ENCODE measurements at places on chromosomes 6 and 20. TPM values are rescaled to one million over a fixed set of nuclear protein-coding genes. Genes with fewer than 3 reads are reported as not detected.

The VSTM2L gene
- 55.1 TPM for total RNA-seq

The TSBP1 gene
- not detected for total RNA-seq

The ASCC3 gene
- total RNA-seq: 44.1 TPM

The DEK gene
- total RNA-seq: 143 TPM

The FOXS1 gene
- total RNA-seq: 1.4 TPM

The GOPC gene
- total RNA-seq: 64.6 TPM

The SS18L1 gene
- total RNA-seq: 75.9 TPM

The MCHR2 gene
- 1.6 TPM for total RNA-seq

The MEI4 gene
- total RNA-seq: 2.1 TPM

The CCN6 gene
- not detected for total RNA-seq

The SLC17A2 gene
- total RNA-seq: not detected

The GPR6 gene
- total RNA-seq: 12.2 TPM

Measured in diencephalon (tissue), 1 donor.